ENCODE measurements at places on chromosomes 12 and 14.

- DNase-seq, result no peak
Measured at GRCh38 chr12:91210144-91210543, 27.5 kb upstream of the DCN start.

DNA sequence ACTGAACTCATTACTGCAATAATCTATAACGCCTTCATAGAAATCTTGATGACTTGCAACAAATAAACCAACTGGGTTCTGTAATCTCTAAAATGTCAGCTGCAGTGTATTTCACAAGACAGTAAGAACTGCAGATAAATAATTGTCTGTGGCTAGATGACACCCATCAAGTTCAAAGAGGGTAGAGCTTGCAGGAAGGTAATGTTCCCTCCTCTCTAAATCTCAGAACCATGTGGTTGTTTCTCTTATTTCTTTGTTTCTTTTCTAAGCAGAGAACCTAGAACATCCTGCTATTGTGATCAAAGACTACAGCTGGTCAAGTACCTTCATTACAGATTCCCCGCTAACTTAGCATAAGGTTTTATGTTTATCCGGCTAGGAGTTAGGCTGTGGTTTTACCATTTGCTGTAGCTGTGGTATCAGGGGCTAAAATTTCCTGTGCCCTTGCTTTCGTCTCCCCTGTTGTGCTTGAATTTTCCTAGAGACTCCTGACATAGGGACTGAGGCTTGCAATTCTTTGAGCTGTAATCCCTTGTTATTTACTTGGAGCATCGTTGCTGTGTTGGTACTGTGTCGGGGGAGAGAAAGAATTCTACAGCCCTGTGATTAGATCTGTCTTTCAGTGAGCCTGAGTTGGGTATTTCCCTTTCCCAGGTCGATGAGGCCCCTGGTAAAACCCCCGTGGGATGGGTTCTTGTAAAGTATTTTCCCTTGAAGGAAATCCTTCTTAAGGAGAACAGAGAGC lies 253.1 kb upstream of the BTG1 start:
- DNase-seq, result no peak

GRCh38 chr12:42284157-42284556 lies 41.7 kb downstream of the ZCRB1 start:
- DNase-seq, result no peak

- DNase-seq, result no peak
Measured at GRCh38 chr14:46820291-46820690, 168.7 kb upstream of the RPL10L start.

GRCh38 chr14:99189201-99189801 lies 82.7 kb downstream of the BCL11B start:
- no peak for DNase-seq

GRCh38 chr12:40953076-40953475 lies 235.0 kb upstream of the PDZRN4 start:
- DNase-seq, result no peak

DNA sequence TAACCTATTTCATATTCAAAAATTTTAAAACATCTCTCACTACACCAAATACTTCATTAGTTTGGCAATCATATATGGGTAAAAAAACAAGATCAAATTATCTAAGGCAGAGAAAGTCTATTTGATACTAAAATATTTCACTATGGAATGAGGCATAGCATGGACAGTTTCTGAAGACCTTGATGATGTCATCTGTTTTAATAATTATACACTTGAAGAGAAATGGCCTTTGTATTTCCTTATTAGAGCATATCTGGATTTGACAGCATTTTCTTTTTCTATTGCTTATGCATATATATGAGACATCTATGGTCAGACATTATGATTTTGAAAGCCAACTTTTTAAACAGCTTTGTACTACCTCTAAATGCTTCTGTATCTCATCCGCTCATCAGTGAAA lies 88.6 kb downstream of the DDHD1 start:
- DNase-seq, result no peak

DNA sequence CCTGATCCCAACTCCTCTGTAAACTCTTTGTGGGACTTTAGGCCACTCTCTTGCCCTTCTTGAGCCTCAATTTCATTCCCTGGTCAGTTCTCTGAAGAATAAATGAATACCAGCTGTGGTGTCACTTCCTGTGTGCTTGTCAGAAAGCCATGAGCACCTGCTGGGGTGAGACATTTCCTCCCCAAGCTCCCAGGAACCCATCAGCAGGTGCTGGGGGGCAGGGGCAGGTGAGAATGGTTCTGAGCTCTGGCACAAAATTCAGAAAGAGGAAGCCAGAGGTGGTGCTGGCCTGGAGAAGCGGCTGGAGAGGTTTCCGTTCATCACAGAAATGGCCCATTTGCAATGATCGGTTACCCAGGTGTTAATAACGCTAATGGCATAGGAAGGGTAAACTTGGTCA lies 14.9 kb downstream of the LHX5 start:
- DNase-seq, result no peak

DNA sequence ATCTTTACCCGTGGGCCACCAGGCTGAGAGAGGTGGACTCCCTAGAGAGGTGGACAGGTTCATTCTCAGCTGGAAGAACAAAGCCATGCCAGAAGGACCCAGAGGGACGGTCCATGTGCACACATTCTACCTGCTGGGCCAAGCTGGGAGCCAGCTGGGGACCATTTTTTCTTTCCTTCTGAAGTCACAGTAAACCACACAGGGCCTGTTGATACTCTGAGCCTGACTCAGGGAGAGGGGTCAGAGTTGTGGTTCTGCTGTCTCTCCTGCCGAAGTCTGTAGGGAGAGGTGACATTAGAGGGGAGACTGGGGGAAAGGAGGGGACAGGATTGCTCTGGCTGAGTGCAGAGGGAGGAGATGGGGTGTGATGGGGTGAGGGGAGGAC lies 148.6 kb downstream of the TSPAN9 start:
- DNase-seq, result no peak

DNA sequence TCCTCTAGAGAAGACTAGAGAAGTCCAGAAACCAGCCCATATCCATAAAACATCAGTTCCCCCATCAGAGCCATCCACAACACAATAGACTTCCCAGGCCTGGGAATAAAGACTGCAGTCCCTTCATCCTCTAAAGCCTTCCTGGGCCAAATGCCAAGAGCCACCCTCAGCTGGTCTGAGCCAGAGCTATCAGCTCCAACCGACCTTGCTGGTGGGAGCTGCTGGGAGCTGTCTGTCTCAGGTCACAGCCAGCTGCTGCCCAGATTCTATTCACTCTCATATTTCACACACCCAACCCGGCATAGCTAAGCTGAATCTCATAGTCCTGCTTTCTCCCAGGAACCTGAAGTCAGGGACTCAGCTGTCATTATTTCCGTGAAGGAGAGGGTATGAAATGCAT lies 10.9 kb upstream of the TFCP2 start:
- no peak for DNase-seq

- peak; percentile 34 for DNase-seq
Measured at GRCh38 chr12:89424389-89424788, 72.1 kb upstream of the DUSP6 start.

DNA sequence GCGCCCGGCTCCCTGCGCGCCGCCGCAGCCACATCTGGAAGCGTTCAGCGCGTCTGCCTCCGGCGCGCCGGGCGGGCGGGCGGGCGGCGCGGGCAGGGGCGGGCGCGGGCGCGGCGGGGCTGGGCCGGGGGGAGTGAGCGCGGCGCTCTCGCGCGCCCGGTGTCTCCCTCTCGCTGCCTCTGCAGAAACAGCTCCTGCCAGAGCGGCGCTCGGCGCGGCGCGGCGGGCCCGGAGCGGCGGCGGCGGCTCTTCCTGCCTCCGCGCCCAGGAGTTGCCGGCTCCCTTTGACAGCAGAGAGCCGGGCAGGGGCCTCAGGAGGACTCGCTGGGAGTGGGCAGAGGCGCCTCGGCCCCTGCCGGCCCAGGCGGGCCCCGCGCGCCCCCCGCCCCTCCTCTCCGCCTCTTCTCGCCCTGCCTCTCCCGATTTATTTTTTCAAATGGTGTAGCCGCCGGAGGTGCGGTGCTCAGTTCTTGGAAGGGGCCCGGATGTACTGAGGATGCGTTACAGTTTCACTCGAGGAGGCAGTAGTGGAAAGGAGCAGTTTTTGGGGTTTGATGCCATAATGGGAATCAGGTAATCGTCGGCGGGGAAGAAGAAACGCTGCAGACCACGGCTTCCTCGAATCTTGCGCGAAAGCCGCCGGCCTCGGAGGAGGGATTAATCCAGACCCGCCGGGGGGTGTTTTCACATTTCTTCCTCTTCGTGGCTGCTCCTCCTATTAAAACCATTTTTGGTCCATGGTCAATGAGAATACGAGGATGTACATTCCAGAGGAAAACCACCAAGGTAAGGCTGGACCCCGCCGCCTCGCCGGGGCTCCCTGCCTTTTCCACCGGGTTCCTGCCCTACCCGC lies at the start of gene CACNA1C:
Gene CACNA1C (plus strand): TSS at position 162 of the 853 bp plus-strand sequence. CDS start 576 bp downstream, at position 738.
- no peak for DNase-seq

GRCh38 chr12:104576980-104577580 lies 120.3 kb downstream of the CHST11 start:
- DNase-seq, result no peak

- DNase-seq, result no peak
Measured at GRCh38 chr14:72311116-72311515, 378.9 kb downstream of the RGS6 start.

GRCh38 chr12:62716037-62716436 lies 218.9 kb downstream of the PPM1H start:
- no peak for DNase-seq

DNA sequence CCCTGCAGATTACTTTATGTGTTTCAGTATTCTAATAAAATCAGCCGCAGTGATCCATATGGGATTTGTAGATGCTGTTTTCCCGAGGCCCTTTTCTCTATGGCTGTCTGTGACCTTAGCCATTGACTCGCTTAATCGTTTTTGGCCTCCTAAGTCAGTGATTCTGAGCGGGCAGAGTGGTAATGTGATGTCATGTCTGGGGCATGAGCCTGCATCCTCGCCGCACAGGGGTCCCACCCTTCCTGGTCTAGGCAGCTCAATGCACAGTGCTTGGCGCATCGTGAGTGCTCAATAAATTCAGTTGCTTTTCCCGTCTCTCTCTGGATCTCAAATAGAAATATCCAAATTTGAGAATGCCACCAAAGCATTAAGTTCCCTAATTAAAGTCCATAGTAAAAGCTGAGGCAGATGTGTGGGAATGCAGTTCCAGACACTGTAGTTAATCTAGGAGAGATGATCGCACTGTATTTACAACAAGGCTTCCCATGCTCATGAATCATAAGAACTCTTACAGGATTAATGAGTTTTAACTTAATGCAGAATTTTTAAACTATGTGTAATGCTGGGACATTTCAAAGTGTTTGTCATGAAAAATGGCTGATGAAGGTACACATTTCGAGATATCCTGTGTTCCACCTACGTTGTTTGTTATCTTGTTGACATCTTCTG lies 29.3 kb downstream of the HMGA2 start:
- DNase-seq, result no peak

DNA sequence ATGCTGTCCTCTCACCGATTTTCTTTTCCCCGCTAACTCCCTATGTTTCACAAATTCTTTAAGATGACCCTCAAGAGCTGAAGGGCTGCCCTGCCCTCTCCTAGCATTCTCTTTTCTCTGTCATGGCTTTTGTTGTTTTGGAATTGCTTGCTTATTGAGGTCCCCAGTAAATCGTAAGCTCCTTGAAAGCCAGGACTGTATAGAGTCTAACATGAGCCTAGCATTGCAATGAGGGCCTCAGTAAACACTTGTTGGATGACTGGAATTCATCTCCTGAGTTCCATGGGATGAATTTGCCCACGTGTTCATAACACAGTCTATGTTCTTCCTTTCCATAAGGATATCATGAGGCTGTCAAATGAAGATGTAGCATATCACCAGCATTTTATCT lies 92.2 kb downstream of the APAF1 start:
- no peak for DNase-seq

DNA sequence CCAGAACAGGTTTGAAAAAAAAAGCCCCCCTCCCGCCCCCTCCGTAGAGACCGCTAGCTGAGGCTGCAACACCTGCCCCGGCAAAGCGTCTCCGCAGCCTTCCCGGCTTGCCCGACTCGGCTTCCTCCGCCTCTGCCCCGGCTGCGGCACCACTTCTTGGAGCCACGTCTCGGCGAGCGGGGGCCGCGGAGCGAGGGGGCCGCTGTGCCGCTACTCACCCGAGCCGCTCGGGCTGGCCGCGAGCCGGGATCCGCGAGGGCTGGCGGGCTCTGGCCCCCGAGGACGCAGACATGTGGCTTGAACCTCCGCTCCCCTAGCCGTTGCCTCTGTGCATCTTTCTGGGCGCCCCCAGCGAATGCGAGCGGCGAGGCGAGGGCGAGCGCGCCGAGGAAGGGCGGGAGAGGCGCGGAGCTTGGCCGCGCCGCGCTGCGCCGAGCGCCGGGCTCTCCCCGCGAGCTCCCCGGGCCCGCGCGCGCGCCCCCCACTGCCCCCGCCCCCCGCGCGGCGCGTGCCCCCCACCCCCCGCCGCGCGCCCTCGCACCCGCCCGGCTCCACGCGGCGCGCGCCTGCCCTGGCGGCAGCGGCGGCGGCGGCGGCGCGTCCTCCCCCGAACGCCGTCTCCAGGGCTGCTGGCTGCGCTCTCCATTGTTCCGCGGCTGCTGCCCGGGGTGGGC lies 249.5 kb downstream of the APAF1 start:
- no peak for DNase-seq

DNA sequence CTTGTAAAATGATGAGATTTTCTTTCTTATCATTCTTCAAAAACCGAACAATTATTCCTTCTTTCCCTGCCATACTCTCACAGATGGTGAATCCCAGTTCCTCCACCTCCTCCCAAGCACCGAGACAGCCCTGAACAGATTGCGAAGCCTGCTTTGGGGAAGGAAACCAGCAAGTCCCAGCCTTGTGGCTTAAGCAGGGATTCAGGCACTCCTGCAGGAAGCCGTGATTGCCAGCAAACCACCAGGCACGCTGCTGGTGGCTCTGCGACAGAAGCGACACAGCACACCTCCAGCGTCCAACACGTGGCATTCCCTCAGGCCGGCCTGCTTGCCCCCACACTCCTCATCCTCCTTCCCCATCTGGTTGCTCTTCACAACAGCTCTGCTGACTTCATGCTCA lies 237.7 kb downstream of the GXYLT1 start:
- DNase-seq, result no peak

GRCh38 chr14:28975084-28975483 lies 208.5 kb downstream of the FOXG1 start:
- DNase-seq, result no peak

- no peak for DNase-seq
Measured at GRCh38 chr12:3218228-3219171, 141.3 kb downstream of the TSPAN9 start.

DNA sequence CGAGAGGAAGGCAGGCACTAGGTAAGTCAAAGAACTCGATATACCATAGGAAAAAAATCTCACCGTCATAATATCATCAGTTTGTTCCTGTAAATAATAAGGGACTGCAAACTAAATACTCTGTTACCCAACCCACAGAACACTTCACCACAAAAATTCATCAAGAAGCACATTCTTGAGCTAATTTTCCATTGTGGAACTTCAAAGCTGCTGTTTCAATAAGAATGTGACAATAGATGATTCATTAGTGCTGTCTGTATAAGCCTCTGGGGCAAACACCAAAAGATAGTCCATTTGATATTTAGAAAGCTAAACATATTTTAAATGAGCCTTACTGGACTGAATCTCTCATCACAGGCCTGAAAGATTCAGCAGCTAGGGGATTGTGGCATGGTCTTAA lies 219.4 kb downstream of the KSR2 start:
- DNase-seq, result no peak

GRCh38 chr14:92615451-92615850 lies 101.9 kb downstream of the RIN3 start:
- DNase-seq, result no peak

All from GF-D8 (cell line).